ENCODE measurements at places on chromosomes 16 and 17. TPM values are rescaled to one million over a fixed set of nuclear protein-coding genes. Genes with fewer than 3 reads are reported as not detected.
A peak's percentile ranks its signal among the peaks of the same experiment; 100 is the strongest.

AGRP gene
- total RNA-seq: not detected

IQCK gene
- total RNA-seq: 2.2 TPM

KRT15 gene
- total RNA-seq: 2,643 TPM

VMO1 gene
- total RNA-seq: not detected

TTLL6 gene
- not detected for total RNA-seq

GDPD1 gene
- total RNA-seq: 1.9 TPM

TMEM235 gene
- total RNA-seq: not detected

DNA sequence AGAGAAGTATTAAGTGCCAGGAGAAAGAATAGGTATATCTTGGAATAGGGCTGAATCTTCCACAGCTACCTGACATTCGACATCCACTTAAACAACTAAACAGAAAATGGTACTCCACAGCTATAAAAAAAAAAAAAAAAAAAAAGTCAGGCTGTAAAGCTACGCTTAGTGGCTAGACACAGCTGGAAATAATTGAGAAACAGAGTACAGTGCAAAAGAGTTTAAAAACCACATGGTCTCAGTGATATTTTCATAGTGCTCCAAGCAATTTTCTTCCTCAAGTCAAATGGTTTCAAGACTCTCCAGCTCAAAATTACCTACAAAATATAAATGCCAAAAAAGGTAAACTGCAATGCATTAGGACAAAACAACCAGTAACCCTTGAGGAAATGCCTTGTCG lies 607.1 kb downstream of the KCNJ2 start:
- H3K4me3 ChIP-seq: no peak overlapping the region
- no peaks in the 10 kb centered on the region for H3K27me3 ChIP-seq
- no peaks in the 10 kb centered on the region for H3K4me1 ChIP-seq
- no peak for DNase-seq
- no peak overlapping the region for H3K27ac ChIP-seq

GRCh38 chr17:66809408-66809807 lies 25.5 kb upstream of the CACNG5 start:
- no peak overlapping the region for H3K4me3 ChIP-seq
- H3K4me1 ChIP-seq: no peaks in the 10 kb centered on the region
- DNase-seq: no peak
- H3K27me3 ChIP-seq: no peaks in the 10 kb centered on the region
- no peaks in the 10 kb centered on the region for H3K36me3 ChIP-seq

- no peaks in the 10 kb centered on the region for H3K27me3 ChIP-seq
- H3K4me3 ChIP-seq: no peak overlapping the region
- H3K27ac ChIP-seq: no peak overlapping the region
- H3K4me1 ChIP-seq: peaks cover 9% of the 10 kb centered on the region
Observed at GRCh38 chr16:15553313-15554088, 89.5 kb downstream of the MARF1 start.

- H3K36me3 ChIP-seq: no peaks in the 10 kb centered on the region
- no peaks in the 10 kb centered on the region for H3K4me1 ChIP-seq
- peaks cover 49% of the 10 kb centered on the region for H3K27me3 ChIP-seq
Observed at GRCh38 chr16:16917191-16917785, 538.3 kb downstream of the NPIPA7 start.

DNA sequence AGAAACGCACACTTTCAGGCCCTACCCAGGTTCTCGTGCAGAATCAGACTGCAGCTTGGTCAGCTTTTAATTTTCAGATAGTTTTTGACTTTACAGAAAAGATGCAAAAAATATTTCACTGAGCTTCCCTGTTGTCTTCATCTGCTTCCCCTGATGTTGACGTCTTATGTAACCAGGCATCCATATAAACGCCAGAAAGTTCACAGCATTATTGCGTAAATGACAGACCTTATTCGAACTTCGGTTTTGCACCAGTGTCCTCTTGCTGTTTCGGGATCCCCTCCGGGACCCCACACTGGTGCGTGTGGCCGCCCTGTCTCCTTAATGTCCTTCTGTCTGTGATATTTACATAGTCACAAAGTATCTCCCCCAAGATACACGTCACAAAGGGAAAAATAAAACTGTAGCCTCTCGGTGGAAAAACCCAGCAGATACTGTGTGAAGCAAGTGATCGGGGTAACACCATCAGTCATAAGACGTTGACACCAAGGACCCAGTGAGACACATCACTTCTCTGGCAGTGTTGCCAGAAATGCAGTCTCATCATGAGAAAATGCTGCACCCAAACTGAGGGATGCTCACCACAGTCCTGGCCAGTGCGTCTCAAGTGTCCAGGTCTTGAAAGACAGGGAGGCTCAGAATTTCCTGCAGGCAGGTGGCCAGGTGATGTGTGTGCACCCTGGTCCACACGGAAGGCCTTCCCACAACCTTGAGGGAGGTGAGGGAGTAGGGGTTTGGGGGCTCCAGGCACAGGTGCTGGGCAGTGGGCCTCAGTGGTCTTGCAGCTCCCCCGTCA lies 4.3 kb downstream of the BANP start:
- no peak for DNase-seq
- H3K27me3 ChIP-seq: no peaks in the 10 kb centered on the region
- no peak overlapping the region for H3K4me3 ChIP-seq
- H3K4me1 ChIP-seq: peaks cover 72% of the 10 kb centered on the region
- H3K36me3 ChIP-seq: no peaks in the 10 kb centered on the region
- peak overlapping the region; percentile 99 for H3K27ac ChIP-seq

DNA sequence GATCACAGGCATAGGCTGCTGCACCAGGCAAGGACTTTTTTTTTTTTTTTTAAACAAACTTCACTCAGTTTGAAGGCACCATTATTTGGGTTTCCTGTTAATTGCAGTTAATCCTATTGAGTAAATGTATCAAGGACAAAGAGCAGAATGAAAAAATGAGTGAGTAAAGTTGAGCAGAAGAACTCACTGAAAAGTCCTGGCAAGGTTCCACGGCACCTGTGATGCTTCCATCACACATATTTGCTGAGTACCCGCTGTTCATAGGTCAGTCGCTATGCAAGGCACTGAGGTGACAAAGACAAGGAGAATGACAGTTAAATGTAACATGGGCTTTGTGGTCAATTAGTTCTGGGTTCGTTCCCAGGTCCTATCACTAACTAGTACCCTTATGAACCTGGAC lies 670.0 kb downstream of the MAF start:
- H3K4me3 ChIP-seq: no peak overlapping the region
- no peaks in the 10 kb centered on the region for H3K36me3 ChIP-seq
- H3K4me1 ChIP-seq: no peaks in the 10 kb centered on the region
- no peak overlapping the region for H3K27ac ChIP-seq

DNA sequence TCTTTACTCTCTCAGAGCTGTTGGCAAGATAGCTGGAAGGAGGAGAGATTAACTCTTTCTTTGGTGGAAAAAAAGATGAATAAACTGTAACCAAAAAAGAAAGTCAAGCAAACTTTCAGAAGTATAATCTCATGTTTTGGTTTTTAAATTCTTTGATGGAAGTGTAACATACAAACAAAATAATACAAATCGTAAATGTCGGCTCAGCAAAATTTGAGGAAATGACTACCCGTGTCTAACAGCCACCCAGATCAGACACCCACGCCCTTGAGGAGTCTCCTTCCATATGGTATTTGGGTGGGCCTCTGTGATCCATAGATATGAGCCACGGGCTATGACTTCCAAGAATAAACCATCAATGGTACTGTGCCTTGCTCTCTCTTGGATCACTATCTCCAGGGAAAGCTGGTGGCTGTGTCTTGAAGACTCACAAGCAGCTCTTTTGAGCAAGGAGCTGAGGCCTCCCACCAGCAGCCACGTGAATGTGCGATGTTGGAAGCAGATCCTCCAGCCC lies 9.6 kb upstream of the CD300C start:
- DNase-seq: no peak
- H3K36me3 ChIP-seq: no peaks in the 10 kb centered on the region
- H3K27me3 ChIP-seq: no peaks in the 10 kb centered on the region
- H3K27ac ChIP-seq: no peak overlapping the region

DNA sequence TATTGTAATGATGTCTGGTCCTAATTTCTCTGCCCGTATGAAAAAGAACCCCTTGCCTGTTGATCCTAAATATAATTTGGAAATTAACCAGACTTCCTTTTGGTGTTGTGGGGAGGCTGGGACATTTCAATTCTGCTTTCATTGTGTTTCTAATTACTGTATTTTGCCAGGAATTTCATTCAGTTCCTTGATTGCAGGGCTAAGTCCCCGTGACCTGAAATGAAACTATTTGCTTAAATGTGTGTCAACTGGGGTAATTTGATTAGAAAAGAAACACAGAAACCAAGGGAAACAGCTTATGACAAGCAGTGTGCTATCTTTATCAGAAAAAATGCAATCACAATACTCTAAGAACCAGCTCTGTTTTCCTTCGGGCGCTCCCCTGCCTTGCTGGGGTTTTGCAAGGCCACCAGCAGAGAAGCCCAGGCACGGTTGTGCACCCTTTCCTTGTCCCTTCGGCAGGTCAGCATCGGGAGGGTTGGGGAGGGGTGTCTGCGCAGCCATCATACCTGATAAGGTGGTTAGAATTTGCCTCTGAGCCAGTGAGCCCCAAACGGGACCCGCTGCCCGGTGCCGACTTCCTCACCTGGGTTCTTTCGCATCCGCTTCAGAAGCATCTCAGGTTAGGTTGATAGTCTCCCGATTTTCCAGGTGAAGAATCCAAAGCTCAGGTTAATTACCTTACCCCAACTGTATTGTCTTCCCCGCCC lies 19.4 kb downstream of the KLHL36 start:
- no peaks in the 10 kb centered on the region for H3K4me1 ChIP-seq
- no peak overlapping the region for H3K4me3 ChIP-seq
- no peaks in the 10 kb centered on the region for H3K27me3 ChIP-seq
- no peak overlapping the region for H3K27ac ChIP-seq
- no peak for DNase-seq

Measured in esophagus squamous epithelium (tissue), 5 donors.